WTC11 (cell line): ENCODE measurements at places on chromosomes 2 and 18.

- no peak for DNase-seq
These were observed 31.1 kb downstream of the CTIF start for GRCh38 chr18:48569915-48570264.

DNA sequence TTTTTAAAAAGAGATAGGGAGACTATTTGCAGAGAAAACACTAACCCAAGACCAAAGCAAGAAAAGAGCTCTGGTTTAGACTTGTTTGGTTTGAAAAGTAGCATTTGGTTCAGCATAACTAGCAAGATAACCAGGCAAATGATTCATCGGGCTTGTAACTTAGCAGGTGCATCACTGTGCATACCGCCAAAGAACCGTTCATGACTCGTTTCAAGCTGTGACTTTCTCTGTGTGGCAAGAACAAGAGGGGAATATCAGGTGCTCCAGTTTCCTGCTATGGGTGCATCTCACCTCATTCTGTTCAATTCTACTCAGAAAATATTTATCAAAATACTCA is 244.9 kb downstream of the ETAA1 start:
- DNase-seq: no peak

DNA sequence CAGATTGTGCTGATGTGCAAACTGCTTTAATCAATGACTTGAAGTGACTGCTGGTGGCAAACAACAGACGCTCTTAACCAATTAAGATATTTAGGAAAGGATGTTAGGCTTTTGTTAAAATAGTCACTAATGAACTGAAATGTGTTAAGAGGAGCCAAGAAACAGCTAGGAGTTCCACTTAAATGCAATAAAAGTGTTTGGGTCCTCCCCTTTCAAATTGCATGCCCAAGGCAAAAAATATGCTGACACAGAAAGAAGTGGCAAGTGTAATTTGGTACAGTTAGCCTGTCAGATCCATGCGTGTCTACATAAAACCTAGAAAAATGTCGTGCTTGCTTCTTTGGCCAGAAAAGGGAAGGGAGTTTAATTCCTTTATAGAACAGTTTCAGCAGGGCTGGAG is 61.9 kb downstream of the XRCC5 start:
- no peak for DNase-seq

DNA sequence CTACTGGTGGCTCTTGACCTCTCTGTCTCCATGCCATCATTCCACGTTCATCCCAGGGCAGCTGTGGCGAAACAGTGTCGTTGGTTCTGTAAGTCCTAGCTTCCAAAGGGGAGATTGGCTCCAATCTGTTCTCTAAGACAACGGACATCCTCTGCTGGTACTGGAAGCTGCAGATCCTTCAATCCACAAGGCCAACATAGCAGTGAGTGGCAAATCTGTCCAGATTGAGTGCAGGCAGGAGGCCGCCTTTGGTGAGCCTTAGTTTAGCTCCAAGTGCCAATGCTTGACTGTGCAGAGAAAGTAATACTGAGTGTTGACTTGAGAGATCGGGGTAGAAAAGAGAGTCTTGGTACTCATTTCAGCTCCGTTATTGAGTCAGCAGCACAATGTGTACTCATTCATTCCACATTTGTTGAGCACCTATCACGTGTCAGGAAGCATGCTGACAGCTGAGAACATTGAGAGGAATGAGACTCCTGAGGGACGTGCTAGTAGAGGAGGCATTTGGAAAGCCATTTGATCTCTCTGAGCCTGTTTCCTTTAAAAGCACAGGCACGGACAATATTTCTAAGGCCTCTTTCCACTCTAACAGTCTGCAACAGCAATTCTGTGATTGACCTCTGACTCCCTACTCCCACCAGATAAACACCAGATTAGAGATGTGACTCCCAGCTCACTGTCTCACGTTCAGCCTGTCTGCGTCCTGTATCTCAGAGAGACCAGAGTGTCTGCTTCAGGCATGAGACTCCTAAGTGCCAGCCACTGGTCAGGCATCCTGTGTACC is 306.0 kb downstream of the CLIP4 start:
- DNase-seq: no peak

DNA sequence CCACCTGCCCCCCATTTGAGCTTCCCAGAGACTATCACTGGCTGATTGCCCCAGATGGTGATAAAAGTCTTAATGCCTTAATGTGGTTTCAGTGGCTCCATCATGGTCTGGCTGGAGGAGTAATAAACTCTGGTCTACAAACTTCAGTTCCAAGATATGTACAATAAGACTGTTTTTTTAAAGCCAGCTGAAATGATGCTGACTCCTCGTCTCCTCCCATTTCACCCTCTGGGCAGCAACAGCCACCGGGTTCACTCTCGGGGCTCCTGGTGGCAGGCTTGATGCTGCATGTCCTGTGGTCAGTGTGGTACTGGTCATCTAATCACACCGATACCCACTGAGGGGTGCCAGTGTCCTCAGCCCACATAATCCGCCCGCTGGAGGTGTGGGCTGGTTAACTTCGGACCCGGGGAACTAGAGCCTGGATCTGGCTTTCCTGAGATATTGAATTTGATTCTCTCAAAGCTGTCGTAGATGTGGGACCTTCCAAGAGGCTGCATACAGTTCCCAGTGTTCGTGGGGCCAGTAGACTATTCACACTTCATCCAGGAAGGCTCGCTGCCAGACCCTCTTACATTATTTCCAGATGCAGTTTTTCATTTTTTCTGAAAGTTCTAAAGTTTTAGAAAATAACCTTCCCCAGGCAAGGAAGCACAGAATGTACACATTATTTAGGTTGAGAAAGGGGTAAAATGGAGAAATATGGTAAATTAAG is 95.3 kb downstream of the GALR1 start:
- no peak for DNase-seq

DNA sequence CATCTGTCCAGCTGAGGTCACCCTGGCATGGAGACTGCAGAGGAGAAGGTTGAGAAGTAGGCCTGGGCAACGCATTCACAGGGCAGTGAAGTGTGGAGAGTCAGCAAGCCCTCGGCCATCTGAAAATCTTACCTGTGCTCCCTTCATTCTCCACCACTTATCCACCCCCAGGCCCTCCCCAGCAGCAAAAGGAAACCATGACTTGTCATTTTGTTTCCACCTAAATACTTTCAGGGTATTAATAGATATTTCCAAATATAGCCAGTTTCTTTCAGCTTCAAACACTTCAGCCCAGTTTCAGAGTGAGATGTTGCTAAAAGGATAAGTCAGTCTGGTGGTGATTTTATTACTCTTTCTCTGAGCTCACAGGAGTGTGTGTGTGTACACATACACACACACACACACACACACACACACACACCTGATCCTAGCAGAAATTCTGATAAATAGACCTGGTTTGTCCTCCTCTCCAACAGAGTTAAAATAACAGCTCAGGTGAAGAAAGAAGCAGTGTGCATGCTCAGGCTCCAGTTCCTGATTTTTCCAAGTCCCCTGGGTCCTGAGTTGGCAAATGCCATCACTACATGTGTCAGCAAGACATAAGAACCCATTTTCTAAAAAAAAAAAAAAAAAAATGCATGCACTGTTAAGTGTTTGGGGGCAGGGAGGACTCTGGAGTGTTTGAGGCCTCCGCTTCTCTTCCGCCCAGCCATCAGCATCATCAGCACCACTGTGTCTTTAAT is 82.8 kb downstream of the LOXHD1 start:
- DNase-seq: no peak

GRCh38 chr2:105689484-105689883 is 55.2 kb upstream of the NCK2 start:
- no peak for DNase-seq

DNA sequence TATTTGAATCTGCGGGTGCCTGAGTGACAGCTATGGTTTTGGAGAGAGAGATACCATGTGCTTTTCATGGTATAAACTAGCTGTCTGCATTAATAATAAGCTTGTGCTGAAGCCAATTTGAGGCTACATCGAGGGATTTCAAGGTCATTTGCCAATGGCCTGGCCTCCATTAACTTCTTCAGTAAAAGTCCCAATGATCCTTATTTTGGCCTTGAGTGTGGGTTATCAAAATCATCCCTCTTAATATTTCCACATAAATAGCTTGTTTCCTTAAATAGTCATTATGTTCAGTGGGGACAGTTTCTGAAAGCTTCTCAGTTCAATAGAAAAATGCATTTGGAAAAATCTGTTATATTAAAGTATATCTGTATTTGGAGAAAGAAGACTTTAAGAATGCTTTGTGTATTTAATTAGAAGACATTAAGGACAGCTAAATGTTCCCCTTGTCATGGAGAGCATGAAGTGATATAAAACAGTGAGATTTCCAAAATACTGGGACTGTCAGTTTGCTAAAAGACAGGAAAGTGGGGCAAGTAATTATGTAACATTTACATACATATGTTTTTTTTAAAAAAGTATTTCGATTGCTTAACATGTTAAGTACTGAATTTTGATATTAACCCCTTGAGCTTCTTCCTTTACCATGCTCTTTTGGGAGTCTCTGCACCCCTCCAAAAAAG is 355.5 kb upstream of the ZEB2 start:
- DNase-seq: no peak

GRCh38 chr18:21163647-21164547 is 52.3 kb upstream of the ROCK1 start:
- no peak for DNase-seq

DNA sequence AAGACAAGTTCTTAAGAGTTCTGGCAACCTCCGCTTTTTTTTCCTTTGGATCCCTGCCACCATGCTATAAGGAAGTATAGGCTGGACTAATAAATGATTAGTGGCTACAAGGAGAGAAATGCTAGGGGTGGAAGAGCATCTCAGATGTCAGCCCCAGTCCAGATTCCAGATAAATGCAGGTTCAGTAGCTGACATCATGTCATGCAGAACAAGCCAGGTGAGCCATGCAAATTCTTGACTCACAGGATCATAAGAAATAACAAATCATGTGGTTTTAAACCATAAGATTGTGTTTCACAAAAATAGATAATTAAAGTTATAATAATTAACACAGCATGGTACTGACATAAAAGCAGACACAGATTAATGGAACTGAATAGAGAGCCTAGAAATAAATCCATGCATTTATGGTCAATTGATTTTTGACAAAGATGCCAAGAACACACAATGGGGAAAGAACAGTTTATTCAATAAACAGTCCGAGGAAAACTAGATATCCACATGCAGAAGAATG is 152.9 kb upstream of the SESTD1 start:
- DNase-seq: no peak

DNA sequence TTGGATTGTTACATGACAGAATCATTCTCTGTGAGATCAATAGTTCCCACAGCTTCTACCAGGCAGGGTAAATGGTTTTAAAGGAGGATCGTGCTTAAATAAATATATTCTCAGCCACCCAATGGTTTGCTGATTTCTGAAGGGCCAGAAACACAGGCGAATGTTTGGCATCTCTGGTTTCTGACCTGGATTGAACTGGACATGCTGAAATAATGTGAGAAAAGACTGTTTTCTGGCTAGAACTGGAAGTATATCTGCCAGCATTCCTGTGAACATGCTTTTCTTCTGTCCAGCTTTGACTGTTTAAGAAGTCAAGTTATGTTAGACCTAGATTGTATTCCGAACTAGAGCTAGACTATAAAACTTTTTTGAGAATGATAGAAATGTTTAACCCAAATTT is 77.1 kb upstream of the COL3A1 start:
- no peak for DNase-seq

DNA sequence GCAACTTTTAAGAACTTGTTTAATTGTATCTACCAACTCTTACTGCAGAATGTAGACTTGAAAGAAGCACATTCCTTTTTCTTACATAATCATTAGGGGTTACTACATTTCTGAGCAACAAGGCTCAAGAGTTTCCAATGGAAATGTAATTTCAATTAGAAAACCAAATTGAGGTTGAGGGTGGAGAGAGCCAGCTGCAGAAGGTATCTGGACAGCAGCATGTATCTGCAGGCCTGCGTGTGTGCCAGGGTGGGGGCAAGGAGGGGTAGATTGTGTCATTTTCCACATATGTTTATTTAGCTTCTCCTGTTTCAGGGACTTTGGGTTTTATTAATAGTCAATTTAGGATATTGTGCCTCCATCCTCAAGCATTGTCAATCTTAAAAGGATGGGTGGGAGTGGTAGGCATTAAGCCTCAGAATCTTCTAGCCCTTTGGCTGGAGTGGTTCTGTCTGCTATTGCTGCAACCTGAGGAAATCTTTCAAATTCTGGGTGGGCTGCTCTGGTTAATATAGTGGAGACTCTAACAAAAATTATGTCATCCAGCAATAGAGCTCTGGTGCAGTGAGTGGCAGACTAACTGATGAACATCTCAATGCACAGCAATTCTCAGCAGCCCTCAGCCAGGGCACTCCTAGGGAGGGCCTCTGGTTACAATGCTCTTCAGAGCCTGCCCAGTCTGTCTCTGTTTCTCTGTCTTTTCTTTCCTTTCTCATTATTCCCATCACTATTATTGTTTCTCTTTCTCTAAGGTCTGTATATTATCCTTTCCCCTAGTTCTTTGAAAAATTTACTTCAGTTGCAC is 151.4 kb downstream of the RPIA start:
- no peak for DNase-seq

GRCh38 chr2:140975237-140975636 is 1155.6 kb downstream of the LRP1B start:
- no peak for DNase-seq

DNA sequence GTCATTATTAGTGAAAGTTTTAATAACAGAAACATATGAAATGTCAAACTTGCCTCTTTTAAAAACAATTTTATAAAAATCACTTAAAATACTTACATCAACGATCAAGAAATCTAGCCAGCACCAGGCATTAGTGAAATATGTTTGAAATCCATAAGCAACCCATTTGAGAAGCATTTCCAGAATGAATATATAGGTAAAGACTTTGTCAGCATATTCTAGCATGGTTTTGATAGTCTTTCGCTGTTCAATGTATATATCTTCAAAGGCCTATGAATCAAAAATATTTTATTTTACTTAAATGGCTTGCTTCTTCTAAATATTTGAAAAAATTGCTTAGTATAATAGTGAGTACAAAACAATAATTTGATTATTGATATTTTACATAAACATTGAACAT is 91.1 kb downstream of the SCN3A start:
- DNase-seq: no peak

GRCh38 chr18:840023-840408 is 28.0 kb upstream of the YES1 start:
- DNase-seq: no peak

DNA sequence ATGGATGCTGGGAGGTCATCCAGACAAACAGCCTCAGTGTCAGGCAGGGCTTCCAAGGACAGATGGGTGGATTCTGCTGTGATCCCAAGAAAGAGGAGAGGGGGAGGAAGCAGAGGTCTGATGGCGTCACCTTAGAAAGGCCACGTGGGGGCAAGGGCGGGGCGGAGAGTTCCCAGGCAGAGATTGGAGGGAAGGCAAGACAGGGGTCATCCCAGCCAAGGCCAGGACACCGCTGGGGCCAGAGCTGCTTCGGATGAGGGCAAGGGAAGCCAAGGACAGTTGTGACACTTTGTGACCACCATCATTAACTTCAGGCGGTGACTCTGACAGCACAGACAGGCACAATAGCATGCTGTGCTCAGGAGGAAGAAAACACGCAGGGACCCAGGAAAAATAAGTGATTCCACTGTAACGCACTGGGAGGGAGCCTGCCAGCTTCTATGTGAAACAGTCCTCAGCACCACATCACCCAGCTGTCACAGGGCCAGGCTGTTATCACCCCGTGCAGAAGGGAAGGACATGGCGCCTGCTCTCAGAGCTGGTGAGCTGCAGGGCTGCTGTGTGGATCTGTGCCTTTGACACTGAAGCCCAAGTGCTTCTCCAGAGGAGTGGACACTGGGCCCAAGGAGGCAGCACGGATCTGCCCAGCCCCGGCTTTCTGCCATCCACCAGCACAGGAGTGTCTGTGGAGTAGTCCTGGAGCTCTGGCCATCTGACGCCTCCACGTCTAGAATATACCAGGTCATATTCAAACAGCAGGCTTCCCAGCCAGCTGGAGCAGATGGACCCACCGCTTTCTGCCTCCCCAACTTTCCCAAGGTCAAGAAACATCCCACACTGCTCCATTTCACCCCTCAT is 204.1 kb downstream of the NDUFA10 start:
- no peak for DNase-seq

GRCh38 chr2:68905116-68905515 is 33.9 kb upstream of the BMP10 start:
- no peak for DNase-seq
